ENCODE measurements at places on chromosomes 5 and 9.

DNA sequence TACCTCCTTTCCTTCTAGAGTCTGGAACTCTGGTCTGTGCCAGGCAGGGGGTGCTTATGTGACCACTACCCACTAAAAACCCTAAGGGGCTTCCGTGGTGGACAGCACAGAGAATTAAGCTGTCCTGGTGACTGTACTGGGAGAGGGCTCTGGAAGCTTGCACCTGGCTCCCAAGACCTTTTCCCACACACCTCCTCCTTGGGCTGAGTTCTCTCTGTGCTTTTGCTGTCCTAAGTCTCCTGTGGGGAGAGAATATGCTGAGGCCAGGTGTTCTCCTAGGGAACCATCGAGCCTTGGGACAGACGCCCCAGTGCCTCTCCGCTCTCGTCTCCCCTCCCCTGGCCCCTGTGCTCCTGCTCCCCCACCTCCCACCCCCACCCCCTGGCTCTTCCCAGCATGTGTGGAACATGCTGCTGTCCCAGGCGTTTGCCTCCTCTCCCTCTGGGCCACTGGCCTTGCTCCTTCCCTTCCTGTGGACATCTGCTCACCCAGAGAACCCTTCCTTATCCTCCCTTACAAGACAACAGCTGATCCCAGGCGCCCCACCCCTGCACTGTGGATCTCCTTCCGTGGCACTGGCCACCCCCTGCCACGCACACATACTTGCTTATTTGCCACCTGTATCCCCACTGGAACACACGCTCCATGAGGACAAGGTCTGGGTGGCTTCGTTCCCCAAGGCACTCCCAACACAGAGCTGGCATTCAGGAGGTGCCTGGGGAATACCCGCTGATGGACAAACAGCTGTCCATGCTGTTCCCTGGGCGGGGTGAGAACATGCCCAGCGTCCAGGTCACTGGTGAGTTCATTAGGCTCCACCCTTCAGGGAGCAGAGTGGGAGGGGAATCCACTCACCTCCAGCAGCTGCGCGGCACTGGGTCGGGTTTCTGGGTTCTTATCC lies 83.0 kb downstream of the STK10 start:
- DNase-seq = no peak

GRCh38 chr5:106875591-106876297 lies 795.0 kb downstream of the EFNA5 start:
- DNase-seq = peak; percentile 9

DNA sequence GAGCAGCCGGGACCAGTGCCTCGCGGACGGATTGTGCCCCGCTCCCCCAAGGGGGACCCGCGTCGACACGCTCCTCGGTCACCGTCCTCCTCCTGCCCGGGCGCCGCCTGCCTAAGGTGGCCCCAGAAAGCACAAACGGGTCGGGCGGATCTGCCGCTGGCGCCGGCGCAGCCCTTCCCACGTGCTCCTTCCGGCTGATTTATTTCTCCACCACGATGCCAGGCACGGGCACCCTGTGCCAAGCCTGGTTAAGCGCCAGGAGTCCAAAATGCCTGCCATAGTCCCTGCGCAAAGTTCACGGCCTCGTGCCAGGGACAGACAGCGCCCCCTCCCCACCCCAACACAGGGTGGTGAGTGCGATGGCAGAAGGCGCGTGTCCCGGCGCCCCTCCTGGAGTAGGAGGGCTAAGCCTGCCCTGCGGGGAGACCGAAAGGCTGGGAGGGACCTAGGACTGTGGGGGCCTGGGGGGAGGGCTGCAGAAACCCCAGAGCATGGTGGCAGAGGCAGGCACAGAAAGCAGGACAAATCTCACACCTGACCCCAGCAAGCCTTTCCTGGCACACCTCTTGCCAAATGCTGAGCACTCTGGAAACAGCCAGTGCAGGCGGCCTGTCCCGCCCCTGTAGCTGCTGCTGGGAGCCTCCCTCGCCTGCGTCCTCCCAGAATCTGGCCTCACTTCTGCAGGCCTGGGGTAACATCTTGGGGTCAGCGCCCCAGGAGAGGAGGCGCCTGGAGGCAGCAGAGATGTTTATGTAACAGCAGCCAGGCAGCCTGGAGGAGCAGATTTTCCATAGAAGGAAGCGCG lies 1.1 kb upstream of the NOTCH1 start:
- DNase-seq = peak; percentile 44

DNA sequence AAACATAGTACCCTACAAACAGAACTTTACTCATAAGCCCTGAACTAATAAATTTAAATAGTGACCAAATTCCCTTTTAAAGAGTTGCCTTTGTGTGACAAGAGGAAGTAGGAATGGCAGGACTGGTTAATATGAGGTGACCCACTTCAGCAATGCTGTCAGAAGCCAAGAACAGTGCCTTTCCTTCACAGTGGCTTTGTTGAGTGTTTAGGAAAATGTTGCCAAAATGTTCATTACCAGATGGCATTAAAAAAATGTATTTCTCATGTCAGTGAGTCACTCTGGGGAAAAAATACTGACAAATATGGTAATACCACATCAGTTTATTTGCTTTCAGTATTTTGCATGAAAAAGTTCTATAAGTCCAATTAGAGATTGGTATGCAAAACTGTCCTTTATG lies 103.3 kb downstream of the DIRAS2 start:
- DNase-seq = no peak

GRCh38 chr9:14156046-14156445 lies 157.9 kb downstream of the NFIB start:
- DNase-seq = no peak

GRCh38 chr9:9563817-9564216 lies 1049.0 kb downstream of the PTPRD start:
- no peak for DNase-seq

- peak; percentile 88 for DNase-seq
Observed at GRCh38 chr5:149320791-149321330, 24.4 kb upstream of the GRPEL2 start.

DNA sequence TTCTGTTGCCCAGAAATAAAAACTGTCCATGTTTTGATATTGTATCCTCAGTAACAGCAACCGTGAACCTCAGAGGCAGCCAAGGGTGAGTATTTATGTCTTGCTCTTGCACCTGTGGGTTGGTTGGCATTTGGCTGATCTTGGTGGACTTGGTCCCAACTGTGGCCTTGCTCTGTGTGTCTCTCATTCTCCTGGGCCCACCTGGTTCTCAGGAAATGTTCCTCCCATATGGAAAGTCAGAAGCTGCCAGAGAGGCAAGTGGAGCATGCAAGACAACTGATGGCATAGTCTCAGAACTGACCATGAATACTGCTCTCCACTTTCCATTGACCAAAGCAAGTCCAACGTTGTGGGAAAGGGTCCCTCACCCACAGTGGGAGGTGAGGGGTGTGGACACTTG lies 13.6 kb upstream of the NINJ1 start:
- DNase-seq = no peak

- no peak for DNase-seq
Observed at GRCh38 chr5:34716986-34717385, 60.9 kb downstream of the RAI14 start.

GRCh38 chr5:179307931-179308471 lies 37.3 kb downstream of the ADAMTS2 start:
- DNase-seq = no peak

DNA sequence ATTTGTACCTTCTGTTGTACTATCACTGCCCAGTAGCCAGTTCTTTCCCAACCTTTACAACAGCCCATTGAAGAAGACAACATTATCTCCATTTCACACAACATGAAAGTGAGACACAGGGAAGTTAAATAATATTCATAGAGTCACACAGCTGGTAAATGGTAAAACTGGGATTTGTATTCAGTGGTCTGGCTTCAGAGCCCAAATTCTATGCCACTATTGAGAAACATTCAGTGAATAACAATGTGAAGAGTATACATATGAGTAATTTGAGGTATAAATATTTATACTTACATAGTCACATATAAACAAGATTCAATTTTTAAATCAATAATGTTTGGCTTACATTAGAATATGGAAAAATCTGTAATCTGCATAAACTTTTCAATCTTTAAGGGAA lies 13.8 kb downstream of the SMIM15 start:
- no peak for DNase-seq

DNA sequence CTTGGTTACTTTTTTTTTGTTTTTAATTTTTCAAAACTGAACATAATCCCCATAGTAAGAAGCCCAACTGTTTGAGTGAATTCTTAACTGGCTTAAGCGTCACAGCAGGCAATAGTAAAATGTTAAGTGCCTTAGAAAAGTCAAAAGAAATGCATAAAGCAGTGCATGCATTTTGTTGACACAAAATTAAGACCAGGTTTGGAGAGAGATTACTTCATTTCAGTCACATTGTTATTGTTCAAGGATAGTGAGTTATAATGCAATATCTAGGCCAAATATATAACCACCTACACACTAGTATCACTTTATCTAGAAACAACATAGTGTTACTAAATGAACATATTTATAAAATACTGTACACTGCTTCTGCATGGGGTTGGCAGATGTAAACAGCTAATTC lies 116.9 kb upstream of the KLF9 start:
- DNase-seq = no peak

DNA sequence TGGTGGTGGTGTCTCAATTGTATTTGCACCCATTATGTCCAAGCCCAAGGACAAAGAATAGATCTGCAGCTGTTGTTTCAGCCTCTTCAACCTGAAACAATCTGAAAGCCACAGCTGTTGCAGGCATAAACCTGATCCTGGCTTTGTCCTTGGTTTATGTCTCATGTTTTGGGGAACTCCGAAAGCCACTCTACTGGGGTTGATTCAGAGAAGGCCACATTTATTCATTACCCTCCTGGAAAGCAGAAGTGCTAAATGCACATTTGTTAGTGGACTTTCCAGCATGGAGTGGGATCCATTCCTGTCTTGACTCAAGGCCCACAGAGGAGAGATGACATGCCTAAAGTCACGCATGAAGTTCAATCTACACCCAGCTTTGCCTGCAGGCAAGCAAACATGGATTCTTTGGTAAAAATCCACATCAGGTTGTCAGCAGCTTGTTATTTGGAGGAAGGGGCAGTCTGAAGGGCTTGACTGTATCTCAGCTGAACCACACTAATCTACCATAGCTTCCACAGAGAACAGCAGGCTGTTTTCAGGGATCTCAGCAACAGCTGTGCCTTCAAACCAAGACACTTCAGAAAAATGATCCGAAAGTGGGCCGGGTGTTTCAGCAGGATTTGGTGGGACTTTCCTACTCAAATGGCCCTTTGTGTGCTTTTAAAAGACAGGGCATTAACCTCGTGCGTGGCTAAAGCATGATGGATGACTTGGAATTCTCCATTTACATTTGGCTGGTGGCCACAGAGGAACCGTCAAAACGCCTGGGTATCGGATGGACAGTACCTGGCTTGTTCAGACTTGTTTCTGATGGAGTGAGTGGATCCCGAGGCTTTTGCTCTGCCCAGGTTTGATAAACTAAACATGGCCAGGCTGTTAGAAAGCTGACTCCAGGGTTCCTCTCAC lies 36.2 kb upstream of the ADAM19 start:
- no peak for DNase-seq

DNA sequence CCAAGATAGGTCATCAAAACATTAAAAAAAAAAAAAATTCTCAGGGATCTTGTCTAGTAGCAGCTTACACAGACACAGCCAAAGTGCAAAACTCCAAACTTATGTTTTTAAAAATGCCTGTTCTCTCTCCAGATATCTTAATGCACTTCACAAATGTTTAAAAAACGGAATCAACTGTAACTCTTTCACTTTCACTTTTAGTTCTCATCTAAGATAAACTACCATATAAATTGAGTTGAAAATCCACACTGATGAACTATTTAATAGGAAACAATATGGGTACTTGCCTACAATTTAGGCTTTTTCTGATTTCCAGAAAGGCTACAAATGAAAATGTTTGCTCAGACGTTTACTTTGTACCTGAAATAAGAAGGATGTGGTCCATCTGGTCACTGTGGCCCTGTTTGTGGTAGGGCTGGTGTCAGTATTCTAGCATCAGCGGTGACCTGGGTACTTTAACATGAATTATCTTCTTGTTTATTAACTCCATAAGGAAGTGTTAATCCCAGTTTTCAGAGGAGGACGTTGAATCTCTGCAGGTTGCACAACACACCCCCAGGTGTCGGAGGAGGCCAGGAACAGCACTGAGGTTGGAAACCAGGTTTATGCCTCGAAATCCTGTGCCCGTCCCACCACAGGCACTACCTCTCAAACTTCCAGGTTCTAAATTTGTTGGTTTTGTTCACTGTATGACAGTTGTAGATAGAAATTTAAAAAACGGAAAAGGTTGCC lies 13.3 kb upstream of the LPCAT1 start:
- no peak for DNase-seq

GRCh38 chr5:27578279-27578678 lies 539.9 kb upstream of the CDH9 start:
- no peak for DNase-seq

GRCh38 chr9:13144166-13144775 lies 135.2 kb downstream of the MPDZ start:
- DNase-seq = no peak

DNA sequence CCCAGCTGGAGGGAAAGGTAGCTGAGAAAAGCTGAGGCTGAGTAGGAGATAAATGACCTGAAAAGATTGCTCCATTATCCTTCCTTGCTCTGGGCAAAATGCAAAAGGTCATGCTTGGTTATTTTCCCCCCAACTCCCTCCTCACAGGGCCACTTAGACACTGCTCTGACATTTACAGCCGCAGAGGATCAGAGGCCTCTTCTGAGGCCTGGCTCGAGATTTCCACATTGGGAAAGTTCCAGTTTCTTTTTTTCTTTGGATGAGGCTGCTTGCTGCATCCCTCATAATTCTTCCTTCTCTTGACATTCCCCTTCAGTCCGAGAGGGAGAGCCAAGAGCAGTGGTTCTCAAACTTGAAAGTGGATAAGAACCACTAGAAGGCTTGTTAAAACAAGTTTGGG lies 60.1 kb upstream of the HSPA9 start:
- DNase-seq = no peak

DNA sequence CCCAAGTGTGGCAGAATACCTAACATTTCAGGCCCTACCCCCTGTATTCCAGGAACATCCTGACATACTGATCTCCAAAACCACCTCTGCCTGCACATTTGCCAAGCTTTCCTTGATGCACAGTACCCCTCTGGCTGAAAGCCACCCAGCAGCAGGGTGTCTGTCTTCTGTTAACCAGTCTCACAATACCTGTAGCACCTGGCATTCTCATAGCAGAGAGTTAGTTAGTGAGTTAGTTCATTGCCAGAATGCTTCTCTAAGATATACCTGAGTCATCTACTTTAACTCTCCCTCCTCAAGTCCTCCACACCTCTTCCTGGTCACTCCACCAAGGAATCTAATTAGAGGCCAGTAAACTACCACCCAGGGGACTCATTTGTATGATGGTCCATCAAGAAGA lies 46.1 kb upstream of the IL7R start:
- no peak for DNase-seq

- no peak for DNase-seq
Observed at GRCh38 chr5:111530298-111530740, 18.0 kb upstream of the STARD4 start.

GRCh38 chr5:158068964-158069363 lies 210.0 kb upstream of the CLINT1 start:
- DNase-seq = no peak
